ENCODE measurements at places on chromosomes 5 and 9.

- no peak for DNase-seq
Observed at GRCh38 chr5:173020643-173021042, 35.5 kb upstream of the CREBRF start.

GRCh38 chr5:35369965-35370790, 139.9 kb upstream of the PRLR start:
- no peak for DNase-seq

- DNase-seq = no peak
Observed at GRCh38 chr9:126095546-126096190, 231.0 kb upstream of the MVB12B start.

DNA sequence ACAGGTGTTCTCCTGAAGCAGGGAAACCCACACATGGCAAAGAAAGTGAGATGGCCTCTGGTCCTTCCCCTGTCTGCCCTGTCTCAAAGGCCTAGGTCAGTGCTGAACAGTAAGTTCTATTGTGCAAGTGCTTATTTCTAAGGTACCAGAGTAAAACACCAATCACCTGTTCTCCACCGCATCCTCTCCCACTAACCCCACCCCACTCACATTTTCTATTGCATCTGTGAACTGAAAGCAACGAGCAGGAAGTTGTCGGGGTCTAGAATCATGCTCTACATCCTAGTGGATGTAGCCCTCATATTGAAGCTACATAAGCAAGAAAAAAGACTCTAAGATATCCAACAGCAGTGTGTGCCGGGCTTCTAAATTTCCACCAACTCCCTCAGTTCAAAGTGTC, 265.9 kb downstream of the ENC1 start:
- DNase-seq = no peak

Data from NCI-H510A treated with DMSO at 0.1 percent for 48 hours (cell line).